ENCODE measurements at places on chromosomes 1 and 21. TPM values are rescaled to one million over a fixed set of nuclear protein-coding genes. Genes with fewer than 3 reads are reported as not detected.

GRCh38 chr1:207054491-207054890 lies 1.4 kb downstream of the PFKFB2 start:
- no peaks in the 10 kb centered on the region for H3K27me3 ChIP-seq
- no peak overlapping the region for H3K4me3 ChIP-seq
- DNase-seq = no peak
- H3K4me1 ChIP-seq = peaks cover 23% of the 10 kb centered on the region
- H3K36me3 ChIP-seq = no peaks in the 10 kb centered on the region
- H3K27ac ChIP-seq = peak overlapping the region; percentile 95

- H3K4me3 ChIP-seq = peak overlapping the region; percentile 41
- H3K27me3 ChIP-seq = no peaks in the 10 kb centered on the region
- no peaks in the 10 kb centered on the region for H3K36me3 ChIP-seq
- peaks cover 91% of the 10 kb centered on the region for H3K4me1 ChIP-seq
- DNase-seq = peak; percentile 88
These were observed 76.3 kb downstream of the MORN1 start for GRCh38 chr1:2314803-2315673.

- H3K4me3 ChIP-seq = no peak overlapping the region
- no peak for DNase-seq
- no peaks in the 10 kb centered on the region for H3K27me3 ChIP-seq
- no peak overlapping the region for H3K27ac ChIP-seq
These were observed 17.9 kb upstream of the CENPF start for GRCh38 chr1:214584805-214585766.

GRCh38 chr1:67611846-67612245 lies 73.2 kb upstream of the GADD45A start:
- no peaks in the 10 kb centered on the region for H3K27me3 ChIP-seq
- no peaks in the 10 kb centered on the region for H3K4me1 ChIP-seq
- no peak overlapping the region for H3K27ac ChIP-seq
- DNase-seq = no peak
- H3K4me3 ChIP-seq = no peak overlapping the region

- no peaks in the 10 kb centered on the region for H3K36me3 ChIP-seq
- H3K4me1 ChIP-seq = no peaks in the 10 kb centered on the region
- no peak overlapping the region for H3K4me3 ChIP-seq
- peaks cover 32% of the 10 kb centered on the region for H3K27me3 ChIP-seq
- H3K27ac ChIP-seq = no peak overlapping the region
- DNase-seq = no peak
These were observed 8.2 kb downstream of the HAPLN2 start for GRCh38 chr1:156627313-156627880.

GRCh38 chr1:182159443-182159842 lies 97.9 kb upstream of the ZNF648 start:
- no peak overlapping the region for H3K27ac ChIP-seq
- DNase-seq = no peak
- no peaks in the 10 kb centered on the region for H3K4me1 ChIP-seq
- H3K4me3 ChIP-seq = no peak overlapping the region
- H3K36me3 ChIP-seq = no peaks in the 10 kb centered on the region
- no peaks in the 10 kb centered on the region for H3K27me3 ChIP-seq

DNA sequence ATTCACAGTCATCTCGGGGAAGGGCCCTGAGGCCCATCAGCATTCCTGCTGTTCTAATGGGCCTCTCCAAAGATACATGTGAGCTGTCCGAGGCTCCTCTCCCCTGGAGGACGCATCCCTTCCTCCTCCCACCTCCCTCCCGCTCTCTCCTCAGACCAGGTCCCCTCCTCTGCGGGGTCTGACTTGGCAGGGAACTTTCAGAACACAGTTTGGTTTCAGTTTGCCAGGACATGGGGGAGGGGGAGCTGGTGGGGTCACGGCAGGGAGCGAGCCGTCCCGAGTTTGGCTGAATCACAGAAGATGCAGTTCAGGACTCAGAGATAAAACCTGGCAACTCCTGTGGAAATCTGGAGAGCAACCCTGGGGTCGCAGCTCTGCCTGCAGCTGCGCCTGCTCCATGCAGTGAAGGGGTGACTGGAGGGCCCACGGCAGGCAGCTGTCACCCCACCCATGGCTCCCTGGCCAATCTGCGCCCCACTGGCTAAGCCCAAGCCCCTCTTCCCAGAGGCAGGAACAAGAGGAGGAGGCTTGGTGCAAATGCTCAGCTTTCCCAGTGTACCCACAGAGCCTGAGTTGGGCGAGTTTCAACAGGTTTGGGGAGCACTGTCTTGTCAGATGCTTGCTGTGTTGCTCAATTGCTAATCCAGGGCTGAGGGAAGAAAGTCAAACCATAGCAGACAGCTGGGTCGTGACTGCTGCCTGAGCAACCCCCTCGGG lies 5.7 kb downstream of the WNT4 start:
- peaks cover 12% of the 10 kb centered on the region for H3K4me1 ChIP-seq
- H3K36me3 ChIP-seq = no peaks in the 10 kb centered on the region
- H3K27me3 ChIP-seq = no peaks in the 10 kb centered on the region
- no peak overlapping the region for H3K27ac ChIP-seq
- no peak overlapping the region for H3K4me3 ChIP-seq
- no peak for DNase-seq

DNA sequence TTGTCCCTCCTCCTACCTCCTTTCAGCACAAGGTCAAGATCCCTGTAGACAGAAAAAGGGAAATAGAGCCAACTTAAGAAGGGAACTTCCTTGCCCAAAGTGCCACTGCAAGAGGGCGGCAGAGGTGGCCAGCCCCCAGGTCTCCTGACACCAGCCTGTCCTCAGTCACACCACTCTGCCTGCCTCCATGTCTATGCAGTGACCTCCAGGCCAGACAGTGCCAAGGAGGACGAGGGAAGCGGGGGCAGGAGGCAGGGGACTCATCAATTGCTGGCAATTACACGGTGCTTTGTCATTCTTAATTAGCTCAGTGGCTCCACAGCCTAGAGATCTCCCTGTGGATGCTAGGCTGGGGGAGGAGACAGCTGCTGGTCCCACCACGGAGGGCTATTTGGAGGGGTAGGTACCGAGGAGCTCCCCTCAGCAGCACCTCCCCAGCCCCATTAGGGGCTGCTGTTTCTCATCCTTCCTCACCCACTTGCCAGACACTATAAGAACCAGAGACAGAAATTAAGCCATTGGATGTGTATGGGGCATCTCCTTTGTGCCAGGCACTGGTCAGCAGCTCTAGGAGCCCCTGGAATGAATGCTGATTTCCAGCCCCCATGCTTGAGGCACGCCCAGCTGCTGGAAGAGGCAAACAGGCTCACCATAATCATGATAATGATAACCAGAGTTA lies 6.1 kb upstream of the LDLRAP1 start:
- H3K4me1 ChIP-seq = no peaks in the 10 kb centered on the region
- no peaks in the 10 kb centered on the region for H3K27me3 ChIP-seq
- H3K4me3 ChIP-seq = no peak overlapping the region
- no peaks in the 10 kb centered on the region for H3K36me3 ChIP-seq
- H3K27ac ChIP-seq = no peak overlapping the region

DNA sequence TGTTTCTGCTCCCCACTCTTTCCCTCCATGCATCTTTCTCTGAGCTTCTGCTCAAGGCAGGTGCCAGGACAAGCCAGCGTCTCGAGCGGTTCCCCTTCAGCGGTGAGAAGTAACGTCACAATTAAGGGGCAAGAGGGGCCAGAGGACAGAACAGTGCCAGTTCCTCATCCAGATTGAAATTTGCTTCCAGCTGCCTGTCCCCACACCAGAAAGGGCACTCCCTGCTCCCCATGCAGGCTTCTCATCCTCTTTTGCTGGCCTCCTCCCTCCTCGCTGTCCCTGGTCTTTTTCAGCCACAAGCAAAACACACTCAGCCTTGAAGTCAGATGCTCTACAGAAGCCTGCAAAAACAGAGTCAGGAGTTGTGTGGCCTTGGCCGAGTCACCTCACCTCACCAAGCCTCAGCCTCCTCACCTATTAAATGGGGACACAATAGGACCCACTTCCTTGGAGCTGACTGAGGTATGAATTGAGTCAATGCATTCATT lies 35.0 kb upstream of the ECE1 start:
- peaks cover 98% of the 10 kb centered on the region for H3K4me1 ChIP-seq
- H3K4me3 ChIP-seq = no peak overlapping the region
- H3K27me3 ChIP-seq = no peaks in the 10 kb centered on the region
- DNase-seq = peak; percentile 73
- H3K27ac ChIP-seq = peak overlapping the region; percentile 96

- no peaks in the 10 kb centered on the region for H3K27me3 ChIP-seq
- no peaks in the 10 kb centered on the region for H3K4me1 ChIP-seq
- no peak overlapping the region for H3K4me3 ChIP-seq
- H3K36me3 ChIP-seq = no peaks in the 10 kb centered on the region
- no peak for DNase-seq
These were observed 38.0 kb upstream of the HAO2 start for GRCh38 chr1:119330466-119331189.

Gene RNF19B
- total RNA-seq = 23.5 TPM

Gene EXTL1
- 1.1 TPM for total RNA-seq

Gene VCAM1
- 6.7 TPM for total RNA-seq

Gene CFHR2
- total RNA-seq = not detected

Gene GNB1
- 142 TPM for total RNA-seq

Gene OR2L8
- total RNA-seq = not detected

Gene AHCTF1
- 42.3 TPM for total RNA-seq

All from sigmoid colon (tissue), 7 donors.